EH (cell line): ENCODE measurements at places on chromosomes 4 and X.

- no peak for DNase-seq
Measured at GRCh38 chr4:123898946-123899666, 502.5 kb downstream of the SPRY1 start.

- DNase-seq: no peak
Measured at GRCh38 chr4:85369703-85370380, 105.1 kb upstream of the ARHGAP24 start.

DNA sequence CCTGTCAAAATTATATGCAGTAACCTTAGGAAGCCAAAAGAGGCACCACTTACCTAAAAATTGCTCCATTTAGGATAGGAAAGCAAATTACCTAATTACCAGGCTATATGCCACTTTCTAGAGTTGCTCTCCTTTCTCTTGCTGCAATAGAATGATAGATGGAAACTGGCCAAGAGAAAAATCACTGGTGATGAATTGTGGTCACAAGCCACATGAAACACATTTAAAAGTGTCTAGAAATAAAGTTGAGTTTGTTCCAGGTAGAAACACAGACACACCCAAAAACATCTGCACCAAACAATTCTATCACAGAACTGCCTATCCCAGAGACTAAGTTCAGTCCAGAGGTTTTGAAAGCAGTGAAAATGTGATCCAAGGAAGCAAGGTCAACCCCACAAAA, 337.7 kb downstream of the PCDH19 start:
- no peak for DNase-seq

GRCh38 chr4:46404981-46405380, 15.1 kb upstream of the GABRA2 start:
- DNase-seq: no peak

- no peak for DNase-seq
Measured at GRCh38 chr4:55340266-55340665, 5.8 kb upstream of the SRD5A3 start.

GRCh38 chr4:150381036-150381435, 200.9 kb upstream of the MAB21L2 start:
- peak; percentile 35 for DNase-seq

DNA sequence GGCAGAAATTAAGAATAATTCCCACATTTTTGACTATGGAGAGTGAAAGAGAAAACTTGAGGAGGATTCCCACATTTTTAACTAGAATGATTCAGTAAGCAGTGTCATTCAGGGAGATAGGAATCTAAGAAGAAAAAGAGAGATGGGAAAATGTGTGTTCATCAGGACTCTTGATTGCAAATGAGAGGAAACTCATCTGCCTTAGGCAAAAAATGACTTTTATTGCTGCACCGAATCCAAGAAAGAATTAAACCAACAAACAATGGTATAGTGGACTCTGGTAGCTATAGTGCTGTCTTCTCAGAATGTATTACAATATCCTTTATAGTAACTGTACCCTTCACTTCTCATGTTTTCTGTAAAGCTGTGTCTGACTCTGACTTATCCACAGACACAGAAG, 15.0 kb upstream of the TMEM144 start:
- DNase-seq: peak; percentile 57

GRCh38 chr4:156073976-156074375, 120.3 kb upstream of the CTSO start:
- DNase-seq: no peak
